ENCODE measurements at places on chromosomes 16 and 17.

GRCh38 chr16:82331397-82331796, 161.4 kb upstream of the MPHOSPH6 start:
- no peak for DNase-seq

DNA sequence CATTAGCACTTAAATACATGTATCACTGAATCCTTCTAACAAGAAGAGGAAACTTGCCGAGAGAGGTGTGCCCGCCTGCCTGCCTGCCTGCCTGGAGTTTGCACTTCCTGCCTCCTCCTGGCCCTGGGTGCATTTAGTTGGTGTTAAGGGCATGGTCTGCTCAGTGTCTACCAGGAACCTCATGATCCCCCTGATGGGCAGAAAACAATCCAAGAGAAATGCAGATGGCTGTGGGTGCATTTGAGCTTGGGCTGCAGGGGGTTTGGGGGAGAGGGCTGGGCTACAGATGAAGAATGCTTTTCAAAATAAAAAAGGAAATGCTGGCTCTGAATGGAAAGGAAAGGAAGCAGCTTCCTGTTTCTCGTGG, 10.1 kb downstream of the KSR1 start:
- no peak for DNase-seq

DNA sequence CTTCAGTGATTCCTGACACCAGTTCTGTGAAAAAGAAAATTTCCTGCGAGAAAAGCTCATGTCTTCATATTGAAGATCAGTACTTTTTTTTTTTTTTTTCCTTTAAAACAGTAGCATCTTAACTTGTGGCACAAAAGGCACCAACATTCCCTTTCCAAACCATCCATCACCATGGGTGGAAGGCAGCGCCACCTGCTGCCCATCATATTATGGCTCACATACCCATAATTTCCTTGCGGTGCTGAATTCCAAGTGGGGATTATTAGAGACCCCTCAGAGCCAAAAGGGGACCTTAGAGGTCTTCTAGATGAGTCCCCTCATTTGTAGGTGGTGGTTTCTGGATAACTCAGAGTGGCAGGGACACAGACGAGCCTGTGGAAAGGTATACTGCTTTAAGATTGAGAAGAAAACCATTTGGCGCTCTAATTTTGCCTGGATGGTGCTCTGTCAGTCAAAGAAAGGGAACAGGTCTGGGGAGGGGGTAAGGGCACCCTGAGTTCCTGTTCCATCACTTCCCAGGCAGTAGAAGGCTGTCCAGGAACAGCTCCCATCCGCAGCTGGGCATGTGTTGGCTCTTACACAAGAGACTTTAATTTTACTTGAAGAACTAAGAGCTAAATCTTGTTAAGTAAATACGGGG, 7.9 kb upstream of the SOST start:
- peak; percentile 57 for DNase-seq

GRCh38 chr17:17414341-17414805, 62.4 kb upstream of the MED9 start:
- no peak for DNase-seq

DNA sequence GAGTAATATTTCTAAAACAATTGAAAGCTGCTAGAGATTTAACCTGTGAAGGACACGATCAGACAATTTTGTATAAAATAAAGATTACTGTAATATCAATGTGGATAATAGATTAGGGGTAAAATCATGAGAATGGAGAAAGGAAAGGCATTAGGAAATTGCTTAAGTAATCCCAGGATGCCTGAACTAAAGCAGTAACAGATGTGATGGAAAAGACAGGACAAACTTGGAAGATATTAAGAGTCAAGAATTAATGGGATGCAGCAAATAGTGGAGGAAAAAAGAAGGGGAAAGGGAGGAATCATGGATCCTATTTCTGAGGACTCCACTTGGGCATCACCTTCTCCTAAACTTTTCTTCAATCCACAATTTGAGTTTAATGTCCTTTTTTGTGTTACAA, 437.1 kb upstream of the PMFBP1 start:
- no peak for DNase-seq

DNA sequence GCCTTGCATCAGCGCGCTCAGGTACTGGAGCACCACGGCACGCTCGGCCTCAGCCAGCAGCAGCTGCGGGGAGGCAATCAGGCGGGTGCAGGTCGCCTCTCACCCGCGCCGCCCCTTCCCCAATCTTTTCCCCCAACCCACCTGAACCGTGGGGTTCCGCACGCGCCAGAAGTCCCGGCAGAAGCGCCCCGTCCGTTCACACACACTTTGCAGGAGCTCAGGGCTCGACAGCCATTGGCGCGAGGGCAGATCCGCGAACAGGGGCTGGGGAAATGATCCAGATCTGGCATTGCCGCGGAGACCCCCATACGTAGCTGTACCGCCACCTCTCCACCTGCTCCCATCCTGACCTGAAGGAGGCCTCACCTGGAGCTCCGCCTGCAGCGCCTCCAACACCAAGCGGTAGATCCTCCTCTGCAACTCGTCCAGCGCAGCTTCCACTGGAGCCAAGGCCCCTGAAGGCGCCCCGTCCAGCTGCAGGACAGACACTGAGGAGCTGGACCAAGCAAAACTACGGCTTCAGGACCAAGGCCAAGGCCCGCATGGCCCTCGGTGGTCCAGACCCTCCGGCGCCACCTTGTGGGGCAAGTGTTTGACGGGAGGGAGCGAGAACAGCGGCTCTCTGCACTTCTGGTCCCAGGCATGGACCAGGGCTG, 1.4 kb upstream of the MATCAP1 start:
- DNase-seq, result peak; percentile 93

GRCh38 chr16:29926711-29927052, 656 bp upstream of the KCTD13 start:
- no peak for DNase-seq

GRCh38 chr17:63337579-63337978, 108.5 kb downstream of the CYB561 start:
- DNase-seq, result no peak

GRCh38 chr17:6090253-6090652, 20.1 kb downstream of the WSCD1 start:
- DNase-seq, result no peak

DNA sequence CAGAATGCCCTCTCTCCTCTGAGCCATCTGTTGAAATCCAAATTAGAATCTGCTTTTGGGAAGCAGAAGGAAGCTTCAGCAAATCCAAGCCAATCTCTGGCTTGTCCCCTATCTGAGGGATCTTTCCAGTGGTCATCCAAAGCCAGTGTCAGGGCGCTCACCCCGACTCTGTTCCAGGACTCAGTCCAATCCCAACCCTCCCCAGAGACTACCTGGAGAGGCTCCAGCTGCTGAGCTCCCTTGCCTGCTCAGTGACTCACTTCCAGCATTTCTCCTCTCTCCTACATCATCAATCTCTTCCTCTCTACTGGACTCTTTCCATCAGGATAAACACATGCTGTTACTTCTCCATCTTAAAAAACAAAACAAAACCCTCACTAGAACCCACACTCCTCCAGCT, 2.4 kb downstream of the MATCAP1 start:
- no peak for DNase-seq

DNA sequence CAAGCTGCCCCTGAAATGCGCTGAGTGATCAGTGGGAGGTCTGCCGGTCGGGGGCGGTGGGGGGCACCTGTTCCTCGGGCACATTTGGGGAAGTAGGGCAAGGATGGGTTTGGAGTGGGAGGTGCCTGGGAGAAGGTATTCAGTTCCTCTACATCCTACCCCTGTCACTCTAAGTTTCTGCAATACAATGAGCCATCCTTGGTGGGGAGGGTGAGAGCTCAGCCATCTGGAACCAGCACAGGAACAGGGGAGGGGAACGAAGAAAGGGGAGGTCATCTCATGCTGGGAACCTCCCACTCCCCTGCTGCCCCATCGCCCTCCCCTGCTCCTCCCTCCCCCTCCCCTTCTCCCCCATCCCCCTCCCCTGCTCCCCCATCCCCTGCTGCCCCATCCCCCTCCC, 4.2 kb downstream of the DPH1 start:
- no peak for DNase-seq

- DNase-seq, result no peak
Measured at GRCh38 chr17:57034807-57035754, 50.0 kb upstream of the AKAP1 start.

DNA sequence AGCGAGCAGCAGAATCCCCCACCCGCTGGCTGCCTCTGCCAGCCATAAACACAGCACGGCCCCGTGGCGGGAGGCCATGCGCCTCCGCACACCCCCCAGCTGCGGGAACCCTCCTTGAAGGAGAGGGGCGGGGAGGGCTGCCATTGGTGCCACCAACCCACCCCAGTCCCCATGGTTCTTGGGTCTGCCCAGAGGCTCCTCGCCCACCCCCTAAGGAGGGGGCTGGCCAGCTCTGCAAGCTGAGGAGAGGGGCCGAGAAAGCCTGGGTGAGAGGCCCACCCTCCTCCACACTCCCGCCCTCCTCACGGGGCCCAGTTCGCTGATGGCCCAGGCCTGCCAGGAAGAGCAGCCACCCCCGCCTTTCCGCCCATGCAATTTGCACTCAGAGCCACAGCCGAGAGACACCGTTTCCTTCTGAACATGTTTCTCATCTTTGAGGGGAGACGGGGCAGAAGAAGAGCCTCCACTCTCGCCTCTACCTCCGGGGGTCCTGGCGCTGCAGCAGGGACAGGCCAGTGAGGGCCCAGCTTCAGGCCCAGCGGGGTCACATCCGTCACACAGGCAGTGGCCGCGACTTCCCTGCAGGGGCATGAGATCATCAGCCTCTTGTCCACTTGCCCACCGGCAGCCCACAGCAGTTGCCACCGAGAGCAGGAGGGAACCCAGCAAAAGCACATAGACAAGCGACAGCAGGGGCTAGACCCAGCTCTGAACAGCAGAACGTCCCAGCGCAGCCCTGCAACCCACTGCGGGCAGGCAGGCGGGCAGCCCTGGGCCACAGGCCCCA, 23.0 kb downstream of the KATNB1 start:
- no peak for DNase-seq

GRCh38 chr16:85420501-85421337, 192.4 kb upstream of the GSE1 start:
- DNase-seq, result peak; percentile 47

- peak; percentile 4 for DNase-seq
Measured at GRCh38 chr17:79622122-79622601, 11.3 kb upstream of the RBFOX3 start.

- DNase-seq, result peak; percentile 70
Measured at GRCh38 chr16:12095275-12096156, 119.0 kb downstream of the SNX29 start.

DNA sequence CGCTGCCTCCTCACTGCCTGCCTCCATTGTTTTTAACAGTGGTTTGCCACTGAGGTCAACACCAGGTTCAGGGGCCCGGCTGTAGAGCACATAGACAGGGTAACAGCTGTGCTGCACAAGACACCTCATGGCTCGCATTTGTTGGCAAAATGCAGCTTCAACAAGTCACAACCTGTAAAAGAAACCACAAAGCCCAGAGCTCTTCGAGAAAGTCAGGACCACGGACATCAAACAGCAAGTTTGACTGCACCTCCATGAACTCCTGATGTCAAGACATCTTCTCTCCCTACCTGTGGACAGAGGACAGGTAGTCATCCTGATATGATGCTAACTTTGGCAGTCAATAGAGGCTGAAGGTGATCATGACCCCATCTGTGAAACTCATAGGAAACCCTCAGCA, 142.4 kb upstream of the SOX9 start:
- DNase-seq, result no peak

DNA sequence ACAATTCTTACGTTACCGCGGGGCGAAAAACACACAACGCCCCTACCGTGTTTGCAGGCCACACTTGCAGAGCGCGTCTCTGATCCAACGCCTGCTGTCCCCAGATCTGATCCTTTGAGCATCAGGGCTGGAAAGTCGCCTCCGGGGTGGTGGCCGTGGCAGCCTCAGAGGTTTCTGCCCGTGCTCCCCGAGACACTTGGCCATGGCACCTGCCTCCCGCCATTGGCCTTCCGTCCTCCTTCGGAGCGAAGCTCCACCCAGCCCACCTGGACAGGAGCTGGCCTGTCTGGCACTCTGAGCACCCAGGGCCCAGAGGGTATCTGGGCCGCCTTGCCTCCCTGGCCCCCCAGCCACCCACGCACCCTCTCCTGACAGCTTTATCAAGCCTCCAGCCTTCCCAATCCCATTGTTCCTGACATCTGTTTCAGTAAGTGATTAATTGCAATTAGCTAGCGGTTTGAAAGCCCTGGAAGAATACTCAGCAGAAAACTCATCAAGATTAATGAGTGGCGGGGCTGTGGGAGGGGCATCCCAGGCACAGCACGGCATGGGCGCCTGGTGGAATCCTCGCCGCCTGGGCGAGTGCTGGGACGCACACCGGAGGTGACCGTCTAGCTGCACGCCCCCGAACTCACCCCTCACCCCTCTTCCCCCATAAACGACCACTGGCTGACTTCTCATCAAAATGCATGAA, 181.5 kb upstream of the GSE1 start:
- no peak for DNase-seq

- DNase-seq, result peak; percentile 72
Measured at GRCh38 chr16:50806099-50807062, 64.5 kb downstream of the CYLD start.

DNA sequence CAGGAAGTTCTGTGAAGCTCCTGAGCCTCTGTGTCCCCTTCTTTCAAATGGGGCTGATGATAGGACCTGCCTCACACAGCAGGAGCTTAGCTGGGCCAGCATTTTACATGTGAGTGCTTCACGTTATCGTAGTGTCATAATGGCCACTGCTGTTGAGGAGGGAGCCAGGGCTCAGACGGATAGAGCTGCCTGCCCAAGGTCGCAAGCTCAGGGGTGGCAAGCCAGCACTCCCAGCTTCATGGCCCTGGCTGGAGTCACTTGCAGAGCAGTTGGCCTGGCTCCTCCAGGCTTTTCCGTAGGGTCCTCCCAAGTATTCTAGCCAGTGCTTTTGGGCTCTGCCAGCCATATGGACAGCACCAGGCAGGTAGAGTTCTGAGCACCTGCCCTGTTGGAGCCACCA, 115.1 kb downstream of the SOCS1 start:
- no peak for DNase-seq

DNA sequence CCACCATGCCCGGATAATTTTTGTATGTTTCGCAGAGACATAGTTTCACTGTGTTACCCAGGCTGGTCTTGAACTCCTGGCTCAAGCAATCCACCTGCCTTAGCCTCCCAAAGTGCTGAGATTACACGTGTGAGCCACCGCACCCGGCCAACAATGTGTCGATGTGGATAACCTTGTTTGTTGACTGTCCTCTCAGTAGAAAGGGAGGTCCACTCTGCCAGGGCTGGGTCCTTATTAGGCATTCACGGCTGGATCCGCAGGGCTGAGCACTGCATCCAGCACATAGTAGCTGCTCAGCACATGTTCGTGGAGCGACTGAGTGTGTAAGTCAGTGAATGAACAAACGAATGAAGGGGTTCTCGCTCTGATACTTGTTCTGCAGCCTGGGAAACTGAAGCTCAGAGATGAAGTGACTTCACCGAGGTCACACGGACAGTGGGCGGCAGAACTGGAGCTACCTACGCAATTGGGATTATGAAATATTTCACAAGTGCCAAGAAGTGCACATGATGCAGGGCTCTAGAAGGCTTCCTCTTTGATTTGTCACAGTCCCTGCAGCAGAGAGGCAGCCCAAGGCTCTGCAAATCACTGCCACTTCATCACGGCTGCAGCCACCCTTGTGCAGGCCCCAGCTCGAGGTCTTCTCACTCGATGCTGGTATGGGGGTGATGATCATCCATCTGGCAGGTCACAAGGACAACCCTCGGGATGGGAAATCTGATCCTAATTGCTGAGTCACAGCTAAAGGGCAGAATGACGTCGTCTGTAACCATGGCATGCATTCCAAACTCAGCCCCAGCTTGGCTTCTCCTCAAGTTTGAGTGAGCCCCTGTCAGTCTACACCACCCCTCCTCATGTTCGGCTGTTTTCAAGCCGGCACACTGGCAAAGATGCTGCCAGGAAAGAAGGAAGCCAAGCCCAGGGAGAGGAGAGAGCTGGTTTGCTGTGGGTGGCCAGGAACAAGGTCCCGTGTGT, 28.0 kb upstream of the SNN start:
- peak; percentile 83 for DNase-seq
